ENCODE measurements at places on chromosomes 5 and 9.
A peak's percentile ranks its signal among the peaks of the same experiment; 100 is the strongest.

GRCh38 chr5:175223291-175223690 lies 220.7 kb downstream of the DRD1 start:
- no peak for DNase-seq

- DNase-seq, result no peak
Measured at GRCh38 chr9:71562140-71562539, 206.2 kb downstream of the CEMIP2 start.

DNA sequence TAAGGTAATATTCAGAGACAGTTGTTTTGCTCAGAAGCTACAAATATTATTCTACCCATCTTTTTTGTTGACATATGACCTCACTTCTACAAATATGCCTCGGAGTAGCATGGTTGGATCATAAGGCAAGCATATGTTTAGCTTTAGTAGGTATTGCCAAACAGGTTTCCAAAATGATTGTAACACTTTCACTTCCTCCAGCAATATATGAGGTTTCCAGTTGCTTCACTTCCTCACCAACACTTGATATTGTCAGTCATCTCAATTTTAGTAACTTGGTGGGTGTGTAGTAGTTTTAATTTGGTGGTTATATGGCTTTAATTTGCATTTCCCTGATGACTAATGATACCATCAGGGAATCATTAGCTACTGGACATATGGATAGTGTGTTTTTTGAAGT lies 46.7 kb downstream of the TNFSF8 start:
- DNase-seq, result no peak

DNA sequence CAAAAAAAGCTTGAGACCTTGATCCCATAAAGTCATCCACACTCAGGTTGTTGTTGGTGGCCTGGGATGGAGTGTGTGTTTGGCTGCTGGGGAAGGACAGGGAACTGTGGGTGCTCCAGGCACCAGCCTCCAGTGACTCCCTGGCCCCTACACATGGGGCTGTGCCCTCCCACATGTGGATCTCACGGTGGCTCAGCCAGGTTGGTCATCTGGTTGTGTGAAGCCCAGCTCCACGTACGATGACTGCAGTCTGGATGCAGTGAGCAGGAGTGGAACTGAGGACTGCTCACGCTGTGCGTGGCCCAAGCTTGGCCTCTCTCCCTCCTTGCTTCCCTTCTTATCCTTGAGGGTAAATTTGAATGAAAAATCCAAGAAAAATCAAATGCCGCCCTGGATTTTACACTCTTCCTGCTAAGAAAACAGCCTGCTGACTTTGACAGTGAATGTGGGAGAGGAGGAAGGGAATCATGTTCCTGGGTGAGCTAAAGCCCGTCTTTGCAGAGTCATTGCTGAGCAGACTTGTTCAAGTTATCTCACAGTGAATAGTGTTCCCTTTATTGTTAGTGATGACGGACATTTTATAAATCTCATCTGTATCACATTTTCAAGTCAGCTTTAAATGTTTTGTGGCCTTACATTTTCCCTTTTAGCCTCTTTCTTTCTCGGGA lies 65.1 kb upstream of the CACNA1B start:
- DNase-seq, result no peak

DNA sequence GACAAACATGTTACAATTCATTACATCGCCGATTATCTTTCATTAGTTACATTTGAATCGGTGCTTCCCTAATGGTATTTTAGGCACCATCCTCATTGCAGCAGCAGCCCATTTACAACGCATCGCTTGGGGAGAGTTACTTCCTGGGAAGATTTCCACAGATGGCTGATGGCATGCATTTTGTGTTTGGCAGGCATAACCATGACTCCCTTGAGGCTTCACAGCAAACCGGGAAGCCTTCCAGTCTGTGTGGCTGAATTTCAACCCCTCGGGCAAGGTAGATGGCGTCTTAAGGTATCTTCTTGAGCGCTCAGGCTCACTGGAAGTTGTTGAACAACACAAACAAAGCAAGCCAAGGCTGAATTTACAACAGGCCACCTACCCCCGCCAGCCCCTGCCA lies 1.6 kb upstream of the DNAH5 start:
- no peak for DNase-seq

DNA sequence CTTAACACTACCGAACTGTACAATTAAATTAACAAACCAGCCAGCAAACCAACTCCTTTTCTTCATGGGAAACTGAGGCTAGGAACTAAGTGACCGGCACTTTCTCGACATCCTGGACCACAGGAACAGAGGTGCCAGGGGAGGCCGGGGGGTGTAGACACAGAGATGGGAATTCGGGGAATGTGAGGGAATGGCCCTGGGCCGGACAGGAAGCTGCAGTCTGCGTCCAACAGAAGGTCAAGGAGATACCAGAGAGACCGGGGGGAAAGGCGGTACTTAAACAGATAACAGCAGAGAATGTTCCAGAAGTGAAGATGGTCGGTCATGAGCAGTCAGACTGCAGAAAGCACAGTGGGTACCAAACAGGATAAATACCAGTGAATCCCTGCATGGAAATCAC lies 40.3 kb downstream of the DBH start:
- no peak for DNase-seq

DNA sequence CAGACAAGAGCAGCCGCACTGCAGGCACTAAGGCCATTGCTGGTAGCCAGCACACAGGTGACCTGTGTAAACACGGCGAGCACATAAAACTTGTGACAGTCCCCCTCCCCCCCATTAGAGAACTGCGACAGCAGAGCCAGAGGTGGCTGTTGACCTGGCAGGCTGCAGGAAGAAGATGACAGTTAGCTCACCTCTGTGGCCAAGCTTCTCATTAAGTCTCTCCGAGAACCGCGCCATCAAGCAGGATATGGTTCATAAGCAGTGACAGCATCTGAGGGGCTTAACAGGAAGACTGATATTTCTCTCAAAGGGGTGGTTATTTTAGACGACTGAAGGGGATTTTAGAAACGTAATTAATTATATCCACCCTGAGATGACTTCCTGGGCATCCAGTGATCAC lies 5.2 kb downstream of the SURF4 start:
- no peak for DNase-seq

DNA sequence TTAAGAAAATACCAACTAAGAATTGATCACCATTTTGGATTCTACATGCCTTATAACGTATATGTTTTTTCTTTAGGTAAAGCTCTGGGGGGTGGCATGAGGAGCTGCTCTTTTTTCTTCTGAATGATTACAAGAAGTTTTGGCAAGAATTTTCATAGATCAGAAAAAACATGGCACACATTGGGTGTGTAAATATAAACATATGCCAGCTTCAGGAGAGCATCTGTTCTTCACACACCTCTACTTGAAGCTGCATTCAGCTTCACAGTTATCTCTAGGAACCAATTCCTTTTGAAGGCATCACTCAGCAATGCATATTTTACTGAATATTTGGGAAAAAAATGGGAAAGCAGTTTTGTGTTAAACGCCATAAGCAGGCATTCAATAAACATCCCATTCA lies 122.7 kb upstream of the GHR start:
- DNase-seq, result no peak

- DNase-seq, result no peak
Measured at GRCh38 chr9:81984928-81985327, 3.6 kb upstream of the SPATA31D1 start.

DNA sequence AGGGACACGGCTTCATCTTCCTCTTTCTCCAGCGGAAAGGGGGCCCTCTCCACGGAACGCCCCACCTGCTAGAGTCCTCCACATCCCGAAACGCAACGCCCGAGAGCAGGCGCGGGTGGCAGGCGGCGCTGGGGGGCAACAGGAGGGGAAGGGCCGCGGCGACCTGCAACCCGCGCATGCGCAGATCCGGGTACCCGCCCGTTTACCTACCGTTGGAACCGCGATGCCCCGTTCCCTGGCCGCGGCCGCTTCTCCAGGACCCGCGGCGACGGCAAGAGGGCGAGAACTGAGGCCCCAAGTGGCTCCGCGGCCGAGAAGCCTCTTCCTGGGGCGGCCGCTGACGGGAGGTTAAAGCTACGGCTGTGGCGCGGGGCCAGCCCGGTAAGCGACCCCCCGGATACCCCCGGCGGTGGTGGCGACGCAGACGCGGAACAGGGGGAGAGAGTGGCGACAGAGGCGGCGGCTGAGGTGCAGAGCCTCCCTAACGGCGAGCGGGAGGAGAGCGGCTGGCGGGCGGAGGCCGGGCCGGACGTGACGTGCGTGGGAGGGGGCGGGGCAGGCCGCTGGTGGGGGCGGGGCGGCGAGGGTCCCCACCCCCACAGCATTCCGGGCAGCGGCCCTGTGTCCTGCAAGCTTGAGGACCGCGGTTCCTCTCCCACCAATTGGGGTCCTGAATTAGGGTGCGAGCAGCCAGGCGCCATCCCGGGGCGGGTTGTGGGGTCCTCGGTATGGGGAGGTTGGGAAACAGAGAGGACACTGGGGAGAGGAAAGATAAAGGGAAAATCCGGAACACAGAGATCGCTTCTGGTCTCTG lies at the start of gene FAM13B:
FAM13B (minus strand) TSS at position 508 of the 814 bp plus-strand sequence. CDS start 13,968 bp downstream, outside the sequence.
- peak; percentile 90 for DNase-seq

GRCh38 chr5:18321262-18321942 lies 687.1 kb downstream of the TAF11L14 start:
- DNase-seq, result no peak

GRCh38 chr9:32385152-32385884 lies 875 bp downstream of the ACO1 start:
- DNase-seq, result no peak

DNA sequence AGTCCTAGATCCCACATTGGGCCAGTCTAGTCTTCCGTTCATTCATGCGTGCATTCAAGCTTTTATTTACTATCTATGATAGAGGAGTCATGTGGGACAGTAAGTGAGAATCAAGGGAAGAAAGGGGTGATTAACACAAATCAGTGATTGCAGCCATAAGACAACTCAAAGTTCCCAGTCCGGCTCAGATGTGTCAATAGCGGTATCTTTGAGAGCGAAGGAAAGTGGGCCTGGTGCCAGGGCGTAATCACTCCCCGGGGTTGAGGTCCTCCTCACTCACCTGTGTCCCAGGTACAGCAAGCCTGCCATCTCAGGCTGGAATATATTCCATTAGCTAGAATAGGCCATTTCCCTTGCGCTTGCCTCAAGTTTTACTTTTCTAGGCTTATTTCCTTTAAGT lies 196.3 kb downstream of the ATP10B start:
- no peak for DNase-seq

DNA sequence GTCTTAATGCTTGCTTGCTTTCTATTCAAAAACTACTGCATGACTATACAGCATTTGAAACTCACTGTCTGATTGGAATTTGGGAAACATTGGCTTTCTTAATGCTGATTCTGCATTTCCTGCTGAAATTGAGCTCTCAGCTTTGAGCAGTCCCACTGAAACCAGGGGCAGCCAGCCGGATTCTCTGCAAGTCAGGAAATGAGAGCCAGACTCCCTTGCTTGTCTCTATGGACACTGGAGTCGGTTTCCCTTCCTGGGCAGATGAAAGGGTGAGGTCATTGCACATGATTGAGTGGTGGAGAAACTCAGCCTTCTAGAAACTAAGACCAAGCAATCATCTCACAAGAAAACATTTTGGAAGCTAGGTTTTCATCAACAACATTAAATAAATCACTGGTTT lies 119.7 kb upstream of the SPATA31C2 start:
- DNase-seq, result no peak

- DNase-seq, result no peak
Measured at GRCh38 chr9:110886832-110887231, 151.4 kb downstream of the LPAR1 start.

DNA sequence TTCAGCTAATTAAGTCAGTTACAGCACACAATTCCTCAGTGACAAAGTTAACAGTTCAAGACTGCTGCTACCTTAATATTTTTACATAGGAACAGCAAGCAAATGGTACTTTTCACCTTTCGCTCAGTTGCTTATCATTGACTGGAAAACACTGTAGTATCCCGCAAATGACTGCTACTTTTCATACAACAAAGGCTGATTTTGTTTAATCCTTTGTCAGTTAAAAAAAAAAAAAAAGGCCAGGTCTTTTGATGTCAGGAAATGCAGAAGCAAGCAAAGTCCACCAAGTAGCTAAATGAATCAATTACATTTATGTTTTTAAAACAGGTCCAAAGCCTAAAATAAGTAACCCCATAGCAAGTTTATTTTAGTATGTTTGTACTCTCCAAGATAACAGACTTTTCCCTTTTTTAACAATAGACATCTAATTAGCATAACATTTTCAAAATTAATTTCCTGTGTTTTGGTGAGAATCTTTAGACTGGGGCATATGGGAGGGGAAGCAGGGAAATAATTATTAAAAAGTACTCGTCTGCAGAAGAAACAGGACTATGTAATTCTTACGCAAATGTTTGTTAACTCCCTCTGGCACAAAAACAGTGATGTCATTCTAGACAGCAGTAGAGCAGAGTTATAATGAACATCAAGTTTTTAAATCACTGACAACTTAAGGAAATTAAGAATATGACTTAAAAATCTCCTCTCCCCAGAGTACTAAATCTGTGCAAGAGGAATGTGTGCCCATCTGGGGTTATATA lies 9.6 kb downstream of the PFDN1 start:
- peak; percentile 23 for DNase-seq

DNA sequence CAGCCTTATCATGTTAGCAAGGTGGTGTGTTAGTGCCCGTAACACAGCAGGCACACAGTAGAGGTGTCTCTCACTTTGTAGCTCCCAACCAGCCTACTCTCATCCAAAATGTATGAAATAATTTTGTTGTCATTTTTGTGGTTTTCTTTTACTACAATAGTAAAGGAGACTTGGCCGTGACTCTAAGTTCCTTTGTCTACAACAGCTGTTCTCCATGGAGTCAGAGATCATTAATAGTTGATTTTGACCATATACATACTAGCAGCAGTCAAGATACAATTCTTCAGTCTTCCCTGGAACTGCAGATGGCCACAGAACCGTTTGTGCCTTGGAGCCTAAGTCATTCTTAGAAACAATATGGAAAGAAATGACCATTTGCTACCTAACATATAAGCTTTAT lies 567.1 kb downstream of the TLR4 start:
- DNase-seq, result no peak

GRCh38 chr9:76738402-76738801 lies 25.8 kb upstream of the PCA3 start:
- DNase-seq, result no peak

- no peak for DNase-seq
Measured at GRCh38 chr5:27706832-27707231, 668.4 kb upstream of the CDH9 start.

- DNase-seq, result no peak
Measured at GRCh38 chr9:131262327-131263032, 13.8 kb downstream of the FAM78A start.

GRCh38 chr5:93585767-93586385 lies 2.9 kb downstream of the NR2F1 start:
- DNase-seq, result no peak
